ENCODE measurements at places on chromosomes 5 and 9. TPM values are rescaled to one million over a fixed set of nuclear protein-coding genes. Genes with fewer than 3 reads are reported as not detected.

DNA sequence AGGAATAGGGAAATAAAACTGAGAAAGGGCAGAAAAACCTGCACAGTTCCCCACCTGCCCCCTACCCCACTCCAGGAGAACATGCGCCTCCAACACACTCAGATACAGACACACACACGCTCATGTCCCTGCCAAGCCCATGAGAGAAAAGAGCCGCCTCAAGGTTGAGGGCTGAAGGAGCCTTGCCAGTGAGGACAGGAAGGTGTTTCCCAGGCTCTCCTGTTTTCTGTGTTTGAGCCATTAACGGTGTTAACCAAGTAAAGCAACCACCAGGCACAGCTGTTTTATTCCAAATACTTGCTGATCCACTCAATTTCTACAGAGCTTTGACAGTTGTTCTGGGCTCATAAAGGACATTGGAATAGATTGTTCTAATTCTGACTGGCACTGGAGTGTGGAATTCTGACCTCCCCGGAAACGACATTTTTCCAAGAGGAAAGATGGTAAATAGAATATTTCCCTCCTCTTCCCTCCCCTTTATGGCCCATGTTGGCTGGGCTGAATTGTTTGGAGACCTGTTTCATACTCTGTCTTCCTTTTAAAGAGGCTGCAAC is 238.0 kb downstream of the DMAC1 start:
- no peak for DNase-seq

- no peak for DNase-seq
Observed at GRCh38 chr5:65482736-65483545, 1.2 kb upstream of the ADAMTS6 start.

DNA sequence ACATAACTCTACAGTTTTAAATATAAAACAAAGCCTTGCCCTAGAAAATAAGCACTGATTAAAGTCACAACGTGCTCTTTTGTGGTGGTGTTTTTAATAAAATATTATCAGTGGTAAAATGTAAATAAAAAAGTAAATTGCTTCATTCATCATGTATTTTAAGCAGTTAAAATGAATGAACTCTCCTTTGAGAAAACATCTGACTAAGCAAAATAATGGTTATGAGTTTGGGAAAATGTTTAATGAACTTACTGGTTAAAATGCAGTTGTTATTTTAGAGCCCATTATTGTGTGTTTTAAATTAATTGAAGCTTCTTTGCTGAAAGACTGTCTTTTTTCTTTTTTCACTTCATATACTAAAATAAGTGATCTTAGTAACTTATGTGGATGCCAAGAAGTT is 1007.5 kb upstream of the ARRDC3 start:
- DNase-seq: no peak

DNA sequence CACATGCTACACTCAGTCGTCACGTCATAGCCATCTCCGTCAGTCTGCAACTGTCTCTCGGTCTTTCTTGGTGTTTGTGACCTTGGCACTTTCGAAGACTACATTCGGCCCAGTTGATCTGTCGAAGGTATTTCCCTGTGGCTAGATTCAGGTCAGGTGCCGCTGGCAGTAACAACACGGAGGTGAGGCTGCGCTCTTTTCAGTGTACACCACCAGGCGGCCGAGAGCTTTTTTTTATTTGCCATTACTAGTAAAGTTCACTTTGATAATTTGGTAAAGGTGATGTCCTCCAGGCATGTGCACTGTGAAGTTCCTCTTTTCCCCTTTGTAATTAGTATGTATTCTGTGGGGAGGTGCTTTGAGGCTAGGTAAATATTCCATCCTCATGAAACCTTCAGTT is 49.7 kb downstream of the RNF130 start:
- no peak for DNase-seq

DNA sequence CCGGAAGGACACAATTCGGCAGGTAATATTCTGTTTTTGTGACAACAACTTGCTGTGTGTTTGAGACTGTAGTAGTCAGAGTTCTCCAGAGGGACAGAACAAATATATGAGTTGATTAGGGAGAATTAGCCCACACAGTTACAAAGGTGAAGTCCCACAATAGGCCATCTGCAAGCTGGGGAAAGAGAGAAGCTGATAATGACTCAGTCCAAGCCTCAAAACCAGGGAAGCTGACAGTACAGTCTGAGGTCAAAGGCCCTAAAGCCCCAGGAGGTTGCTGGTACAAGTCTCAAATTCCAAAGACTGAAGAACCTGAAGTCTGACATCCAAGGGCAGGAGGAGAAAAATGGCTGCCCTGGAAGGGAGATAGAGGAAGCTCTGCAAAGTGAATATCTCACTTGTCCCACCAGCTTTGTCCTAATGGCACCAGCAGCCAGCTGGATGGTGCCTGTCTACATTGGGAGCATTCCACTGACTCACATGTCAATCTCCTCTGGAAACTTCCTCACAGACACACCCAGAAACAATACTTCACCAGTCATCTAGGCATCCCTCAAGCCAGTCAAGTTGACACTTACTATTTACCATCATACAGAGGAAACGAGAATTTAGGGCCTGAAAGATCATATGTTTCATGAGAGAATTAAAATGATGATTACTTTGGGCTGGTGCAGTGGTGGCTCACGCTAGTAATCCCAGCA is 36.3 kb upstream of the CTXN3 start:
- DNase-seq: no peak

GRCh38 chr9:84141741-84142370 is 161.3 kb downstream of the RMI1 start:
- peak; percentile 30 for DNase-seq

DNA sequence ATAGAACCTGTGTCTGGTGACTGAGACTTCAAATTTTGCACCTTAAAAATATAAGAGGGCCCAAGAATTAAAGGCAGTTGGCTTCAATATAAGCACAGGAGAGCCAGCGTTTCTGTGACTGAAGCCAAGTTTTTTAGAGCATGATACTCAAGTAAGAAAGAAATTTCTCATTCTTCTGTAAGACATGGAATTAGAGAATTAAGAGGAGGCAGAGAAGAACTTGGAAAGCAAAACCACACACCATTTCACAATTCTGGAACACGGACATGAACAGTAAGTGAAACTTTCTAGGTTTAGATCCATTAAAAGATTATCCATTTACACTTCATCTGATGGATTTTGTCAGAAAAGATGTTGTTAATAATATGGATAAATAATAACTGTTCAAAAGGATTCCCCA is 8.9 kb upstream of the AGXT2 start:
- no peak for DNase-seq

DNA sequence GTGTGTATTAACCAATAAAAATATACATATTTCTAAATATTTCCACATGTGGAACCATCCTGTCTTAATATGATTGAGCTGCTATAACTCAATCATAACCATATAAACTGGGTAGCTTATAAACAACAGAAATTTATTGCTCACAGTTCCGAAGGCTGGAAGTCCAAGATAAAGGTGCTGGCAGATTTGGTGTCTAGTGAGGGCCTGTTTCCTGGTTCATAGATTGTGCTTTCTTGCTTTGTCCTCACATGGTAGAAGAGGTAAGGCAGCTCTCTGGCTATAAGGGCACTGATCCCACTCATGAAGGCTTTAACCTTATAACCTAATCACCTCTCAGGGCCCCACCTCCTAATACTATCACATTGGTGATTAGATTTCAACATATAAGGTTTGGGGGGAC is 14.0 kb upstream of the PRKAA1 start:
- DNase-seq: no peak

- no peak for DNase-seq
Observed at GRCh38 chr9:131253891-131254491, 22.3 kb downstream of the FAM78A start.

- DNase-seq: no peak
Observed at GRCh38 chr5:95069948-95070347, 214.9 kb downstream of the MCTP1 start.

Gene RLN1
- total RNA-seq: not detected

Gene SLC36A3
- not detected for total RNA-seq

DNA sequence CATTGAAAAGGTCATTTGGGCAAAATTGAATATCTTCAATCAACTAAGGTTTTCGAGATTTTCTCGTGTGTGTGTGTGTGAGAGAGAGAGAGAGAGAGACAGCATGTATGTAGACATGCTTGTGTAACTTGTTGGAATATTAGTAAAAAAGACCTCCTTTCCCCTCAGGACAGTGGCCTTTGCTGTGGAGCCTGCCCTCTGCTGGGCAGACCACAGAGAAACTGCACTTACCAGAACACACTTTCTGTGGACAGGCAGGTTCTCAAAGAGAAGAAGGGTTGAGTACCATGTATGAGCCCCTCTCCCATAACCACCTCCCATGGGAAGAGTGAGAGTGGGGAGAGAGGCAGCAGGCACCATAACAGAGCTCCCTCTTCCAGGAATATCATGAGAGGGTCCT is 45.6 kb downstream of the CFAP90 start:
- DNase-seq: peak; percentile 41

- no peak for DNase-seq
Observed at GRCh38 chr5:176547802-176548201, 1.3 kb upstream of the CDHR2 start.

DNA sequence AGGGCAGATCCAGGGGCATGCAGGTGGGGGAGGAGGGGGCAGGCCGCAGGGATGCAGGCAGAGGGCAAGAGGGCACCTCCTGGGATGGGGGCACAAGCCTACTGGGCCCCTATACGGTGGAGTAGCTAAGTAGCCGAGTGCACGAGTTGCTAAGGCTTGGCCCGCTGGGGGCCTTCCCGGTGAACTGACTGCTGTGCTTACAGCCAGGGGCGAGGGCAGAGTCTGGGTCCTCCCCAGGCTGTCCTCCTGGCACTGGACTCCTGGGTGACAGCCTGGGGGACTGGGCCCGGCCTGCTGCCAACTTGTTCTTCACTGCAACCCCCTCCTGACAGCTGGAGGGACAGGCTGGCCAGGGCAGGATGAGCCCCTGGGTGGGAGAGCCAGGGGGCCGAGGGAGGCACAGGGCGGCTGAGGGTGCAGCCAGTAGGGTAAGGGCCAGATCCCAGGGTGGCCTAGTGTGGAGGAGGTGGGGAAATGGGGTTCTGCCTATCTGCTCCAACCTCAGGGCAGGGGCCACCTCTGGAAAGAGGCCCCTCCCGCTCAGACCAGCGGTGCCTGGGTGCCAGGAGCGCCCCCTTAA is 1.7 kb upstream of the EGFL7 start:
- DNase-seq: peak; percentile 18

Gene SPEF2
- total RNA-seq: 0.96 TPM

GRCh38 chr9:98892690-98893089 is 51.0 kb upstream of the COL15A1 start:
- DNase-seq: no peak

Gene SPAG8
- not detected for total RNA-seq

Gene TAL2
- 1.6 TPM for total RNA-seq

Gene KCTD16
- 16.9 TPM for total RNA-seq

- DNase-seq: no peak
Observed at GRCh38 chr5:105619725-105620124, 2051.0 kb downstream of the EFNA5 start.

GRCh38 chr9:121218357-121219027 is 16.8 kb upstream of the RAB14 start:
- DNase-seq: no peak

Measured in glutamatergic neuron (in vitro differentiated cells).